NCI-H1105 treated with DMSO at 0.1 percent for 48 hours (cell line): ENCODE measurements at places on chromosomes 11 and 22.

GRCh38 chr11:110367571-110367970 lies 62.2 kb upstream of the FDX1 start:
- DNase-seq: peak; percentile 62

DNA sequence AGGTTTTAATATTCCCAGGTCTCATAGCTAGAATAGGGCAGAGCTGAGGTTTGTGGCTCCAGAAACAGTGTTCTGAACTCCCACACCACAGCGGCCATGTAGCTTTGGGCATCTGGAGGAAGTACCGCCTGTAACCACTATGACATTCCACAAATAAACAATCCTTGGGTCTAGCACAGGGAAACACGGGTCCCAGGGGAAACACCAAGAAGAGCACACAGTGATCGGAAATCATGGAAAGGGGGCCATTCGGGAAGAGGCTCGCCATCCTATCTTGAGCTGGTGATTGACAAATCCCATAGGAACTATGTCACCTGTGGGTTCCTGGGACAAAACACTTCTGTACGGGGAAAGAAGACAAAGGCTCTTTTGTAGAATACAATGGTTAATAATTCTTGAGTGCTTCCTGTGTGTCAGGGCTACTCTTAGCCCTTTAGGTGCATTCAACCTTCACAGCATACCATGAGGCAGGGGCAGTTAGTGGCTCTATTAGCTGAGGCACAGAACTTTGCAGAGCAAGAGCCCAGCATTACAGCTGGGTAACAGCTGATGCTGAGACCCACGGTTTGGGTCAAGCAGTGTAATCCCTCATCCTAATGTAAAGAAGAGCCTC lies 514.2 kb downstream of the NTM start:
- no peak for DNase-seq

DNA sequence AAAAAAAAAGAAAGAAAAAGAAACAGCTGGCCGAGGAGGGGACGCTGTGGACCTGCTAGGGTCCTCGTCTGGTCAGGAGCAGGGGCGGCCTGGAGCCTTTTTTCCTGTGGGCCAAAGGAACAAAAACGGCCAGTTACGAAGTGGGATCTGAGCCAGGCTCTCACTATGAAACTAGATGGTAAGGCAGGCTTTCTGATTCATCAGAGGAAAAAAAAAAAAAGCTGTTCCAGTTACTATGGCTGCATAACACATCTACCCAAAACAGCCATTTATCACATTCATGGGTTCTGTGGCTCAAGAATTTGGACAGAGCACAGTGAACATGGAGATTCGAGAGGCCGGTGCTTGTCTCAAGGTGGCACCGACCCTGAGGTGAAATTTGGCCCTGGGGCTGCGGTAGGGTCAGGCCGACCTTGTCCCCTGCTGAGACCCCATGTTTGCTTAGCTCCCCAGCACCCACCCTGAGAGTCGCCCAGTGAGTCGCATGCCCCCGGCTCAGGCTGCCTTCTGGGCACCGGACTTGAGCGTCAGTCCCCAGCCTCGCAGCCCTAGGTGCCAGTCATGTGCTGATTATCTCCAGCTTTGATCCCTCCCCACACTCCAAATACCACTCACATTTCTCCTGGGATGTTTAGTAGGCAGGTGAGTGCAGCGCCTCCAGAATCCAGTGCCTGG lies 34.2 kb downstream of the MRGPRD start:
- DNase-seq: no peak

GRCh38 chr11:65541093-65541982 lies 16.5 kb downstream of the SCYL1 start:
- DNase-seq: no peak

DNA sequence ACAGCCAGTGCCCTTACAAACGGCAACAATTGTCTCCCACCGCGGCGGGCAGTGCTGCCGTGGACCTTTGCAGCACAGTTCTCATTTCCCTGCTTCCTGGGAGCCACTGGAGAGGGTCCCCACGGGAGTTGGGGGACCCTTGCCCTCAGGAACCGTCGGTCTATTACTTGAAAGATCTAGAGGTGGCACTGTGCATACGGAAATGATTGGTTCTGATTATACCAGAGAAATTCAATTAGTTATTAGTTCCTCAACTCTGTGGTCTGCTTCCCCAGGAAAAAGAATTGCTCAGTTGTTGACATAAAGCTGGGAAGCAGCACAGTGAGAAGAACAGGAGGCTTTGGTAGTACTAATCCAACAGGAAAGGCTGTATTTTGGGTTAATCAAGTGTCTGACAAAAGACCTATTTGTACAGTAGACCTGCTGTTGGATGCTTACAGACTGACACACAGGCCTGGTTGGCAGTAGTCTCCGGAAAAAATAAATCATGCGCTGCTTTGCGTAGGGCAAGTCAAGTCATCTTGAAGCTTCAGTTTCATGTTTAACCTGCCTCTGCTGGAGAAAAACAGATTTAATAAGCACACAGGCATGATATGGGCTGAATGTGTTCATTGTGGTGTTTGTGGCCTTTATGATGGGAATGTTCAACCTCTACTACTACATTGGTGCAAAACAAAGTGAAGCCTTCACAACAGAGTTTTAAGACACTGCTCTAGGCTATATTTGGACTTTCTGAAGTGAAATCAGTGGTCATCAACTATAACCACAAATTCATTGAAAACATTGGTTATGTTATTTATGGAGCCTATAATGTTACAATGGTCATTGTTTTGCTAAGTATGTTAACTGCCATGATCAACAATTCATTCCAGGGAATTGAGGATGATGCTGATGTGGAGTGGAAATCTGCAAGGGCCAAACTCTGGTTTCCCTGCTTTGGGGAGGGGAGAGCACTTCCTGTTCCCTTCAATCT lies 54.6 kb upstream of the SC5D start:
- DNase-seq: no peak

DNA sequence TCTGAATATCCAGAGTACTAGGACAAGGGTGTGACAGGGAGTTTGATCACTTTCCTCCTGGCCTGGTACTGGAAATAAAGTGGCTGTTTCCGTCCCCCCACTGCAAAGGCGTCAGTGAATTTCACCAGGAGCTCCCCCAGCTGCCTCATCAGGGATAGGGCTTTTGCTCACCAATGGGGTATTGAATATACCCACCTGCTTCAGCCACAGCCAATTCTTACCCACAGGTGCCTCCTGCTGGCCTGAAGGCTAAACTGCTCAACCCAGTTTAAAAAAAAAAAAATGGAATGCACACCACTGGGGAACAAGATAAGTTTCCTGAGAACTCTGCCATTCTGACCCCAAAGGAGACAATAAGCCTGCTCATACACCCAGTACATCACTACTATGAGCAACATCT lies 65.3 kb upstream of the MS4A8 start:
- no peak for DNase-seq
